Activated naive CD8-positive, alpha-beta T cell treated with anti-CD3 and anti-CD28 coated beads for 36 hours (primary cell): ENCODE measurements at places on chromosomes 13 and 19.

- no peak for DNase-seq
These were observed 97.8 kb upstream of the UBL3 start for GRCh38 chr13:29948244-29948643.

DNA sequence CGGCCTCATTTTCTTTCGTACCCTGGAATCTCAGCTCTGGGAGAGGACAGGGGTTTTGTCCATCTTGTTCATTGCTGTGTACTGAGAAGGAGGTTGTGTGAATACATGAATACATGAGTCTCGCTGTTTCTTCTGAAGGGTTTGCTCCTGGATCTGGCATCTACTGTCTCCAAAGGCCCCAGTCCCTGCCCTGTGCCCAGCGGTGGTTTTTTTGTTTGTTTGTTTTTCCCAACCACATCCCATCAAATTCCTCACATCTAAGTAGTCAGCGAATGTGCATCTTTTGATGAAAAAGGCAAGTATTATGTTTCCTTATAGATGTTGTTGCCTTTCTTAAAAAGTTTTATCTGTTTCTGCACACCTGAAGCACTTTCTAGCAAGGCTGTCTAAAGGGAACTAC lies 12.5 kb downstream of the DCAF15 start:
- no peak for DNase-seq

- DNase-seq: no peak
These were observed 96.1 kb downstream of the WTIP start for GRCh38 chr19:34577531-34578101.

GRCh38 chr19:3556978-3557460 lies 367 bp downstream of the MFSD12 start:
- DNase-seq: peak; percentile 82

- DNase-seq: no peak
These were observed 264.1 kb downstream of the NDFIP2 start for GRCh38 chr13:79745081-79745480.

DNA sequence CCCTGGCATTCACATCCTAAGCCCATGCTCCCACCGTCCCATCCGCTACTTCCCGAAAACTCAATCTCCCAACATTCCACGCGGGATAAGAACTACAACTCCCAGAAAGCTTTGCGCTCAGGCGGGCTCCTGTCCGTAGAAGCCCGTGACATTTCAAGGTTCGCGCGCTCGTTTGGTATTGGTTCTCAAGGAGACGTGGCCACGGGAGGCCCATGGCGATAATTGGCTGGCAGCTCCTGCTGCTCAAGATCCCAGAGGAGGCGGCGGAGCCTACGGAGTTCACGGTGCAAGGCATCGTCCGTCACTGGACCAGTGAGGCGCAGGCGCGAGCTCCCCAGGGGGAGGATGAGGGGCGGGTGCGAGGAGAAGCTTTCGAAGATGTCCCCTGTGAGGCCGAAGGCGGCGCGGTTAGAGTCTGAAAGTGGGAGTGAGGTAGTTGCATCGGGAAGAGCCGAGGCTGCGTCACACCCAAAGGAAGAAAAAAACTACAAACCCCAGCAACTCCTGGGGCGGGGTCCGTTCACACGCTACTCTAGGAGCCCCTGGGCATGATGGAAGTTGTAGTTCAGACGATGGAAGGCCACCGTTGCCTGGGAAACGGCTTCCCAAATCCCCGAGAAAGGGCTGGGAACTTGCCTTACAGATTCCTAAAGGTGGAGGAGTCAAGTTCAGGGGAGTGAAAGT lies 1.2 kb upstream of the MAMSTR start:
- peak; percentile 92 for DNase-seq

GRCh38 chr13:68081061-68081460 lies 850.9 kb upstream of the PCDH9 start:
- no peak for DNase-seq

DNA sequence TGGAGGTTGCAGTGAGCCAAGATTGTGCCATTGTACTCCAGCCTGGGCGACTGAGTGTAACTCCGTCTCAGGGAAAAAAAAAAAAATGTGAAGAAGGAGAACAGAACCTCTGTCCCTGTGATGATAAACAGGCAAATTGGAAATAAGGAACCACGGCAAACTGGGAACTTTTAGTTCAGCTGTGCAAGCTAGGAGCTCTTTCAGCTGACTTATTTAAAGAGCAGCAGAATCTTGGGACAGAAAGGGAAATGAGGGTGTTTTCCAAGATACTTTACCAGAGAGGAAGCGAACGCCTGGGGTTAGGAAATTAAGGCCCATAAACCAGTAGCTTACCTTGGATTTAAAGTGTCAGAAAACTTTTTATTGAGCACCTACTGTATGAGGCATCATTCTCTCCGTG lies 3.0 kb upstream of the UPF1 start:
- DNase-seq: no peak

GRCh38 chr13:105403086-105403485 lies 1132.4 kb downstream of the EFNB2 start:
- DNase-seq: no peak

GRCh38 chr19:4429771-4430171 lies 27.3 kb downstream of the CHAF1A start:
- no peak for DNase-seq

- DNase-seq: no peak
These were observed 18.9 kb downstream of the CEACAM3 start for GRCh38 chr19:41815301-41815700.

DNA sequence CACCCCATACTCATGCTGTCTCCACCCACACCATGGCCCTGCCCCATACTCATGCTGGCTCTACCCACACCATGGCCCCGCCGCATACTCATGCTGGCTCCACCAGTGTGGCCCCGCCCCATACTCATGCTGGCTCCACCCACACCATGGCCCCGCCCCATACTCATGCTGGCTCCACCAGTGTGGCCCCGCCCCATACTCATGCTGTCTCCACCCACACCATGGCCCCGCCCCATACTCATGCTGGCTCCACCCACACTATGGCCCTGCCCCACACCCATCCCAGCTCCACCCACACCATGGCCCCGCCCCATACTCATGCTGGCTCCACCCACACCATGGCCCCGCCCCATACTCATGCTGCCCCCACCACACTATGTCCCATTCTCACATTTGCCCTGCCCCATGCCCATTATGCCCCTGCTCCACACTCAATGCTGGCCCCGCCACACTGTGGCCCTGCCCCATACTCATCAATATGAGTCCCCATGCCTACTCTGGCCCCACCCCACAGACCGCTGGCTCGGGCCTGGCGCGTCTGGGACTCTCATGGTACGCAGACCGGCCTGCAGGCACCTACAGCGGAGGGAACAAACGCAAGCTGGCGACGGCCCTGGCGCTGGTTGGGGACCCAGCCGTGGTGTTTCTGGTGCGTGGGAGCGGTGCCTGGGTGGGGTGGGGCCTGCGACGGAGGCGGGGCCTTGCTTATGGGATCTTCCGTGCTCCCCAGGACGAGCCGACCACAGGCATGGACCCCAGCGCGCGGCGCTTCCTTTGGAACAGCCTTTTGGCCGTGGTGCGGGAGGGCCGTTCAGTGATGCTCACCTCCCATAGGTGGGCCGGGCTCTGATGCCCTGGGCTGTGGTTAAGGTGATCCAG lies 3.7 kb upstream of the ARHGAP45 start:
- DNase-seq: peak; percentile 66

- peak; percentile 93 for DNase-seq
These were observed at the start of gene ZNF486 for GRCh38 chr19:20167020-20167644. Gene ZNF486 (plus strand): TSS chr19:20167214. CDS start chr19:20167331, 117 bp downstream.

DNA sequence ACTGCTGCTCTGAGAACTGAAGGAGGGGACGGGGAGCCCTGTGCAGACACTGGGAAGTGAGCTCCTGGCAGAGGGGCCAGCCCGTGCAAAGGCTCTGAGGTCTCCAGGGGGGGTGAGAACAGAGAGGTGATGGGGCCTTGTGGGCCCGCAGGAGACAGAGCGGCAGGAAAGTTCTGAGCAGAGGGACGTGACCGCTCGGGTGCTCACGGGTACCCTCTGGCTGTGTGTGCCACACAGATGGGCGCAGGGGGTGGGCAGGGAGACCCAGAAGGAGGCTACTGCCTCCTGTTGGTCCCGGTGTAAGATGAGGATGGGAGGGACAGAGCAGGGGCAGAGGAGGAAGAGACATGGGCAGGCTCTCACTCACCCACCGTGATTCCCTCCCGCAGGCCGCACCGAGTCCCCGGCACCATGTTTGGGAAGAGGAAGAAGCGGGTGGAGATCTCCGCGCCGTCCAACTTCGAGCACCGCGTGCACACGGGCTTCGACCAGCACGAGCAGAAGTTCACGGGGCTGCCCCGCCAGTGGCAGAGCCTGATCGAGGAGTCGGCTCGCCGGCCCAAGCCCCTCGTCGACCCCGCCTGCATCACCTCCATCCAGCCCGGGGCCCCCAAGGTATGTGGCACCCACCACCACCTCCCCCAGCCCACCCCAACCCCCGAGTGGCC lies 27.5 kb upstream of the NCCRP1 start:
- DNase-seq: no peak

GRCh38 chr13:27425158-27425917 lies 919 bp downstream of the GTF3A start:
- DNase-seq: peak; percentile 36
